ENCODE measurements at places on chromosomes 16 and 17. TPM values are rescaled to one million over a fixed set of nuclear protein-coding genes. Genes with fewer than 3 reads are reported as not detected.

DNA sequence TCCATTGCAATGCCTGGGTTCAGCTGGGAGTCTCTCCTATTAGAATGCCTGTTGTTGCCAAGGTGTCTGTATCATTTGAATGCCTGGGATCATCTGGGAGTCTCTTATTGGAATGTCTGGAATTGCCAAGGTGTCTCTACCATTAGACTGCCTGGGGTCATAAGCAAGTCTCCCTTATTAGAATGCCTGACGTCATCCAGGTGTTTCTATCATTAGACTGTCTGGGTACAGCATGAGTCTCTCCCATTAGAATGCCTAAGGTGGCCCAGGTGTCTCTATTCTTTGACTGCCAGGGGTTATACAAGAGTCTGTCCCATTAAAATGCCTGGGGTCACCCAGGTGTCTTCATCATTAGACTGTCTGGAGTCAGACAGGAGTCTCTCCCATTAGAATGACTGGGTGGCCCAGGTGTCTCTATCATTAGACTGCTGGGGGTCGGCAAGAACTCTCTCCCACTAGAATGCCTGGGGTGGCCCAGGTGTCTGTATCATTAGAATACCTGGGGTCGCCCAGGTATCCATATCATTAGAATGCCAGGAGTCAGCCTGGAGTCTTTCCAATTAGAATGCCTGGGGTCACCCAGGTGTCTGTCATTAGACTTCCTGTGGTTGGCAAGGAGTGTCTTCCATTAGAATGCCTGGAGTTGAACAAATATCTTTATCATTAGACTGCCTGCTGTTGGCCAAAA is 2274.0 kb downstream of the TP53TG3F start:
- H3K4me1 ChIP-seq = no peaks in the 10 kb centered on the region
- no peak overlapping the region for H3K27ac ChIP-seq
- H3K27me3 ChIP-seq = no peaks in the 10 kb centered on the region
- DNase-seq = no peak
- H3K4me3 ChIP-seq = no peak overlapping the region

DNA sequence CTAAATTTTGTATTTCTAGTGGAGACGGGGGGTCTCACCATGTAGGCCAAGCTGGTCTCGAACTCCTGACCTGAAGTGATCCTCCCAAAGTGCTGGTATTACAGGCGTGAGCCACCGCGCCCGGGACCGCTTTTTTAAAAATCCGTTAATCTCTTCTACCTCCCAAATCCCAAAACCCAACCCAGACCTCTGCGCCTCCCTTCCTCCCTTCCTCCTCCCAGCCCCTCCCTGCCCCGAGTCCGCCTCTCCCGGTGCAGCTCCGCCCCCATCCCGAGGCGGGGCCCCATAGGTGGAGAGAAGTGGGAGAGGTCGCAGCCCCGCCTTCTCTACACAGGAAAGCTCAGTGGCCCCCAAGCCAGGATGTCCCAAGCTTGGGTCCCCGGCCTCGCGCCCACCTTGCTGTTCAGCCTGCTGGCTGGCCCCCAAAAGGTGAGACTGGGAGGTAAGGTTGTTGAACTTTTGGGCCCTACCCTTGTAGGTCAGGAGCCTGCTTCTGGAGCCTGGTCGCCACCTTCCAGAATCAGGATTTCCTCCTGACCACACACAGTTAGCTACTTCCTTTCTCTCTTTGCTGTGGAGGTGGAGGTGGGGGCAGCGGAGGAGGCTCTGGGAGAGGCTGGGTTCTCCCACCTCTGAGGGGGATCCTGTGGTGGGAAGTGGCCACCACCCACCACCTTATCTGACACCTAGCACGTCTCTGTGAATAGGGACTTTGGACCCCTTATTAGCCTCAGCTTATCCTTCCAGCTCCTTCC is at the start of gene TMEM92:
Gene TMEM92, plus strand, starts transcription at position 325 of the 755 bp plus-strand sequence. Its CDS starts 36 bp downstream, at position 361.
- no peaks in the 10 kb centered on the region for H3K36me3 ChIP-seq
- H3K27me3 ChIP-seq = peaks cover 47% of the 10 kb centered on the region
- H3K27ac ChIP-seq = no peak within 1 kb of the TSS
- H3K4me3 ChIP-seq = no peak within 1 kb of the TSS
- peak; percentile 39 for DNase-seq
- peaks cover 5% of the 10 kb centered on the region for H3K4me1 ChIP-seq

DNA sequence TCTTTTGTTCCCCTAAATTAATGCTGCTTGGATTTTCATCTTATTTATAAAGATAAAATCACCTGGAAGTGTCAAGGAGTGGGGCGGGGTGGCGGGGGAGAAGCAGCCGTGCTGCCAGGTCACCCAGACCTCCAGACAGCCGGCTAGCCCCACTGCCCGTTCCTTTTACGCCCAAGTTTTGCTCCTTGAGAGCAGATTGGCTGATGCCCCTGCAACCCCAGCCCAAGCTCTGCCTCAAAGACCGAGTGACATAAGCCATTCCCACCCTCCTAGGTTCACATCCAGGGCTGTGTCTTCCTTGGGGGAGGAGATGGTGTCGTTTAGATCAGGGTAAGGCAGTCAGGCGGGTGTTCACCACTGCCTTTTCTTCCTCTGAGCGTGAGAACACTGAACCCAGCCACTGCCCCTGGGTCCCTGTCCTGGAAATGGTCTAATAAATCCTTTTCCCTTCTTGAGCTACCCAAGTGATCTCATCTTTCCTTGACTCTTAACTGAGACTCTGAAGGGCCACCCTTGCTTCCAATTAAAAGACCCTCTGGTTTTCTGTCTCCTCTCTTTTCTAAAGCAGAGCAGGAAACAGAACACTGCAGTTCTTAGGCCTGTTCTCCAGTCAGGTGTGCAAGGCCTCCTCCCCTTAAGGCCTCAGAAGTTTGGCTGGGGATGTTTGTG is 5.7 kb downstream of the PDF start:
- no peaks in the 10 kb centered on the region for H3K27me3 ChIP-seq
- H3K4me1 ChIP-seq = peaks cover 40% of the 10 kb centered on the region
- no peak overlapping the region for H3K4me3 ChIP-seq
- H3K27ac ChIP-seq = no peak overlapping the region

CBLN1 gene
- not detected for total RNA-seq

SPSB3 gene
- 12.5 TPM for total RNA-seq

MMP15 gene
- 0.43 TPM for total RNA-seq

RNF43 gene
- total RNA-seq = 0.71 TPM

DNA sequence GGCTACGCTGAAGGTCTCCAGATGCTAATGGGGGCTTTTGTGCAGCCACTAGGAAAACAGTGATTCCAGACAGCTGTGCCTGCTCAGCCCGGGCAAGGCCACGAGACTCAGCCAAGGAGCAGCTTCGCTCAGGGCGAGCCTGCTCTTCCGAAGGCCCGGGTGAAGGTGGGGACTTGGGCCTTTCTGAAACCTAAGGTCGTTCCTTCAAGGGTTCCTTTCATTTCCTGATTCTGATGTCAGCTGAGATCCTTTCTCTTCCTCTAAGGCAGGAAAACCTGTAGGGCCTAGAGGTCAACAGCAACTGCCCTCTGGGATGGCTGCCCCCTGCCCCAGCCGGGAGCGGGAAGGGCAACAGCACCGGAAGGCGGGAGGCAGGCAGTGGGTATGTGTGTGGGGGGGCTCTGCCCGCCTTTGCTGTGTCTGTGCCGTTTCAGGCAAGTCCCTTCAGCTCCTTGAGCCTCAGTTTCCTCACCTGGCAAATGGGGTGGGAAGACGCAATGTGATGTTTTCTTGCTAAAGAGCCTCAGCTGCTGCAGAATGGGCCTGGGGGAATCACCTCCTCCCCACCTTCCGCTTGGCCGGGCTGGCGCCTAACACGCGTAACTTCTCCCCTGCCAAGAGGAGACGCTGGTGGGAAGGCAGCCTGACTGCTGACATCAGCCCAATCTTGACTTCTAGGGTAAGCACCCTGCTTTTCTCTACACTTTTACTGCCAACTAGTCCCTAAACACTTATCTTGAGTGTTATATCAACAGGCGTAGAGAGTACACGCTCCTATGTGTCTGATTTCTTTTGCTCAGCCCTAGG is 32.8 kb downstream of the IRF8 start:
- H3K4me1 ChIP-seq = peaks cover 63% of the 10 kb centered on the region
- peaks cover 14% of the 10 kb centered on the region for H3K36me3 ChIP-seq
- H3K4me3 ChIP-seq = no peak overlapping the region
- no peak for DNase-seq
- H3K27me3 ChIP-seq = peaks cover 6% of the 10 kb centered on the region

DNA sequence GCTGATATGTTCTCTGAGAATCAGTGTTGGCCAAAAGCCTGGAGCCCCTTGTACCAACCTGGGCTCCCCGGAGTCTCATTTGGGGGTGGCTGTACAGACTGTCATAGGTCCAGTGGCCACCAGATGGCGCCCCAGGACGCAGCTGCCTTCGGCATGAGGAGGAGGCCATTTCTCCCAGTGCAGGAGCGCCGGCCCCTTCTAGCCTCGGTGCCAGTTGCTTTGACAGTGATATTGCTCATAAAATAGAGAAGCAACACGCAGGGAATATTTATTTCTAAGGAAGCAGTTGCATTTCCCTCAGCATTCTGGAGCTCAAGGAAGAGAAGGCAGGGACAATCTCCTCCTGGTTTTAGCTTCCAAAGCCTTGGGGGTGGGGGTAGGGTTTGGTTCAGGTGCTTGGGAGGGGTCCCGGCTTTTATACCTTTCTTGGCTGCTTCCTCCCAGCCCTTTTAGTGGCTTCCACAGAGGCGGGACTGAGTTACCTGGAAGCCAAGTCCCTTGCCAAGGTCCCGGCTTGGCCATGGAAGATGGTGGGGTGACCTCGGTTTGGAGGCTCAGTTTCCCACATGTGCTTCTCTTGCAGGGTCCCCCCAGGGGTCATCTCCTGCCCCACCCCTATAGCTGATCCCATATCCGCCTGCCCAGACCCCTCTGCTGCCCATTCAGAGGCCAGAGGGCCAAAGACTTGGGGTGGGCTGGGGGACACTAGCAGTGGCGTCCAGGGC is 117.8 kb upstream of the CDC42EP4 start:
- DNase-seq = peak; percentile 94
- no peak overlapping the region for H3K4me3 ChIP-seq
- H3K36me3 ChIP-seq = no peaks in the 10 kb centered on the region
- H3K4me1 ChIP-seq = peaks cover 2% of the 10 kb centered on the region

DNA sequence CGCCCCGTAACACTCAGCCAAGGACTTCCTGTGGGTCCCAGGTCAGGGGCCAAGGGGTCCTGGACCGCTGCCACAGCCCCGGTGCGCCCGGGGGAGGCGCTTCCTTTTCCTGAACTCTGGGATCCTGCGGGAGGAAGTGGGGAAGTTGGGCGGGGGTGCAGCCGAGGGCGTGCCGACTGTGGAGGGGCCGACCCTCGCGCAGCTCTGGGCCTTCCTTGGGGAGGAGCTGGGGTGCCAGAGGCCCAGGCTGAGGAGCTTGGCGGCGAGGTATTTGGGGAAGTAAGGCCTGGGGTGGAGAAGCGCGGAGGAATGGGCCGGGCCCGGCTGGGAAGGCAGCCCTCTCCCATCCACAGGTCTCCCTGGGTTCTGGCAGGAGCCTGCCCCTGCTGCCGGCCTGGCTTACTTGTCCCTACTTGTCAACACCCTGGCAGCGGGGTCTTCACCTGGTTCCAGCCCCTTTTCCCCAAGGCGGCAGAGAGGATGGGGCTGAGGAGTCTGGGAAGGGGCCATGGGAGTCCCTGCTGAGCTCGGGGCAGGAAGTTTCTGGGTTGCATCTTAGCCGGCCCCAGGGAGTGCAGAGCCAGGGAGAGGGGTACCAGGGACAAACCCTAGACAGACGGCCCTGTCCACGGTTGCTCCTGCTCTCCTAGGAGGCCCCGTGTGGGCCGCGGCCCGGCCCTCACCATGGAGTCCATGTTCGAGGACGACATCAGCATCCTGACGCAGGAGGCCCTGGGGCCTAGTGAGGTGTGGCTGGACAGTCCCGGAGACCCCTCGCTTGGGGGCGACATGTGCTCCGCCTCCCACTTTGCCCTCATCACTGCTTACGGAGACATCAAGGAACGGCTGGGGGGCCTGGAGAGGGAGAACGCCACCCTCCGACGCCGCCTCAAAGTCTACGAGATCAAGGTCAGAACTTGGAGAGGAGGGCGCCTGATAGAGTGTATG is 1.7 kb downstream of the TBKBP1 start:
- H3K4me1 ChIP-seq = peaks cover 68% of the 10 kb centered on the region
- peak overlapping the region; percentile 79 for H3K4me3 ChIP-seq
- no peaks in the 10 kb centered on the region for H3K27me3 ChIP-seq
- peak overlapping the region; percentile 89 for H3K27ac ChIP-seq
- DNase-seq = no peak

DNA sequence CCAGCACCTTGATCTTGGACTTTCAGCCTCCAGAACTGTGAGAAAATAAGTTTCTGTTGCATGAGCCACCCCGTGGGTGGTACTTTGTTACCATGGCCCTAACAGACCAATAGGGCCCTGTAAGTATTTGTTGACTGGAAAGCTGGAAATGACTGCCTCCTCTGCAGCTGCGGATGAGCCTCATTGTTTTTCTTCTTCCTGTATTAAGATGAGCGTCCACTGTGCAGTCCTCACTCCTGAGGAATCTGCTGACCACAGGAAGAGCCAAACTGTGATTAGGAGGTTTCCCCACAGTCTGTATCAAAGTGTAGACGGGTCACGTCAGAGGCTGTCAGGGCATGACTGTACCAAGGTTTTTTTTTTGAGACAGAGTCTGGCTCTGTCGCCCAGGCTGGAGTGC is 12.2 kb upstream of the AKTIP start:
- H3K4me3 ChIP-seq = no peak overlapping the region
- no peaks in the 10 kb centered on the region for H3K36me3 ChIP-seq
- H3K27ac ChIP-seq = no peak overlapping the region
- H3K27me3 ChIP-seq = no peaks in the 10 kb centered on the region

DNA sequence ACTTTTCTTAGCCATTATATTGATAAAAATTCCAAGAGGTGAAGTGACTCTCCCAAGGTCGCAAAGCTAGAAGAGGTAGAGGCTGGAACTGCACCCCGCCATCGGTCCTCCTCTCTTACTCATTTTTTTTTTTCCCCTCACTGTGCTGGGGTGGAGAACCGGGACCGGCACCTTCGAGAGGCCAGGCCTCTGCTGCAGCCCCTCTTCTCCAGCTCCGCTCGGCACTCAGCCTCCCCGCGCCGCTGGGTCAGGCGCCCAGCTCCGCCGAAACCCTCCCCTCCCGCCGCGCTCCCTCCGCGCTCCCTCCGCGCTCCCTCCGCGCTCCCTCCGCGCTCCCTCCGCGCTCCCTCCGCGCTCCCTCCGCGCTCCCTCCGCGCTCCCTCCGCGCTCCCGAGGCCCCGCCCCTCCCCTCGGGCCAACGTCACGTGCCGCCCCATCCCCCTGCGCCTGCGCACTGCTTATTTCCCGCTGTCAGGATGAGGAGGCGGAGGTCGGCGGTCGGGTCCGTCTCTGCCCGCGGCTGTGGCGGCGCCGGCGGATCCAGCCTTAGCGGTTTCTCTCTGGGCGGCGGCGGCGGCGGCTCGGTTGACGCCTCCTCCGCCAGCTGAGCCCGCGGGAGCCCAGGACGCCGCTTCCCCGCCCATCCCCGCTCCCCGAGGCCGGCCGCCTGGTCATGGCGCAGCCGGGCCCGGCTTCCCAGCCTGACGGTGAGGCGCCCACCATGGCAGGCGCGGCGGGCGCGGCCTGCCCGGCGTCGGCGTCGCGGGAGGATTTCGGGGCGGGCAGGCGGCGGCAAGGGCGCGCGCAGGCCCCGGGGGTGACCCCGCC is at the start of gene RABEP1:
Gene RABEP1, plus strand, starts transcription at position 471 of the 828 bp plus-strand sequence. Its CDS starts 203 bp downstream, at position 674.
- peak within 1 kb of the TSS; percentile 86 for H3K4me3 ChIP-seq
- H3K36me3 ChIP-seq = peaks cover 17% of the 10 kb centered on the region
- peak; percentile 97 for DNase-seq
- H3K4me1 ChIP-seq = peaks cover 32% of the 10 kb centered on the region
- H3K27ac ChIP-seq = peak within 1 kb of the TSS; percentile 90

- H3K27ac ChIP-seq = no peak overlapping the region
- H3K4me1 ChIP-seq = no peaks in the 10 kb centered on the region
- peaks cover 2% of the 10 kb centered on the region for H3K27me3 ChIP-seq
Observed at GRCh38 chr16:775236-775796, 12.9 kb downstream of the RPUSD1 start.
